ENCODE measurements at places on chromosomes 4 and X. TPM values are rescaled to one million over a fixed set of nuclear protein-coding genes. Genes with fewer than 3 reads are reported as not detected.

The ANXA3 gene
- 5.5 TPM for total RNA-seq

The SLC2A9 gene
- 6.2 TPM for total RNA-seq

The NXF3 gene
- total RNA-seq, result not detected

The FAM156B gene
- 5.0 TPM for total RNA-seq

The WNK3 gene
- 3.3 TPM for total RNA-seq

The SPIN2A gene
- total RNA-seq, result 0.53 TPM
